ENCODE measurements at places on chromosomes 7 and 10. TPM values are rescaled to one million over a fixed set of nuclear protein-coding genes. Genes with fewer than 3 reads are reported as not detected.
A peak's percentile ranks its signal among the peaks of the same experiment; 100 is the strongest.

DNA sequence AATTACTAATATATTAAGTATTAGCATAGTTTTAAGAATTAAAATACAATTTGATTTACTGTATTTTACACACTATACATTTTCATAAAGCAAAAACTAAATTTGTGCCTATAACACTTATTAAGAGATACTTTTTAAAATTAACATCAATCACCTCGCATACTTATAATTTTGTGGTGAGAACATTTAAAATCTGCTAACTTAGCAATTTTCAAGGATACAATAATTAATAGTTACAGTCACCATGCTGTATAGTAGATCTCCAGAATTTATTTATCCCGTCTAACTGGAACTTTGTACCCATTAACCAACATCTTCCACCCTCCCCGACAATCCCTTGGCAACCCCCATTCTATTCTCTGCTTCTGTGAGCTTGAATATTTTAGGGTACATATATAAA, 47.5 kb downstream of the RELN start:
- no peak for DNase-seq

The NUTM2E gene
- total RNA-seq: not detected

DNA sequence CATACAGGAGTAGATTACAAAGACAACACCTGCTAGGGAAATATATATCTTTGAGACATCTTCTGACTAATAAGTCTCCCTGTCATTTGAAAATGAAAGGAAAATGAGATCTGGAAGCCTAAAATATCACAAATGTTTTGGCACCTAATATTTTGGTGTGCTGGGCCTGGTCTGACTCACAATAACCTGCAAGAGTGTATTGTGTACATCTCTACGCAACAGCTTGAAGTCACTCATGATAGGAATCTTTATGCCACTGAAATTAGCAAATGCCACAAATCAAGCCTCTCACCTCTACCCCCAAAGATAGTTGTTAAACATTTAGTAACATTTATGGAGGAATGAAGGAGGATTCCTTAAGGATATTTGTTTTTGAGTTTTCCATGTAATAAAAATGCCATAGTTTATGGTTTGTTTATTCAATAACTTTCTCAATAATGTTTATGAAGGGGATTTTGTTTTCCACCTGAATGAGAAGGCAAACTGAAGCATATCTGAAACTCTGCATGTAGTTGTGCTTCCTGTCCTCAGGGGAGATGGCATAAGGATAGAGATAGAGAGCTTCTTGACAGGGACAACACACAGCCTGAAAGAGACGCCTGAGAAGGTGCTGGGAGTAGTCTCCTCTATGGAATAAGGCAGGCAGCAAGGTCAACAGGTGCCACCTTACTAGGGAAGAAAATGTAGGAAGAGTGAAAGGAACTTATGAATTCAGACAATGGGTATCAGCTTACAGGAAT, 197.4 kb downstream of the AHR start:
- DNase-seq: no peak

GRCh38 chr7:21023841-21024484, 237.3 kb upstream of the SP8 start:
- DNase-seq: no peak

DNA sequence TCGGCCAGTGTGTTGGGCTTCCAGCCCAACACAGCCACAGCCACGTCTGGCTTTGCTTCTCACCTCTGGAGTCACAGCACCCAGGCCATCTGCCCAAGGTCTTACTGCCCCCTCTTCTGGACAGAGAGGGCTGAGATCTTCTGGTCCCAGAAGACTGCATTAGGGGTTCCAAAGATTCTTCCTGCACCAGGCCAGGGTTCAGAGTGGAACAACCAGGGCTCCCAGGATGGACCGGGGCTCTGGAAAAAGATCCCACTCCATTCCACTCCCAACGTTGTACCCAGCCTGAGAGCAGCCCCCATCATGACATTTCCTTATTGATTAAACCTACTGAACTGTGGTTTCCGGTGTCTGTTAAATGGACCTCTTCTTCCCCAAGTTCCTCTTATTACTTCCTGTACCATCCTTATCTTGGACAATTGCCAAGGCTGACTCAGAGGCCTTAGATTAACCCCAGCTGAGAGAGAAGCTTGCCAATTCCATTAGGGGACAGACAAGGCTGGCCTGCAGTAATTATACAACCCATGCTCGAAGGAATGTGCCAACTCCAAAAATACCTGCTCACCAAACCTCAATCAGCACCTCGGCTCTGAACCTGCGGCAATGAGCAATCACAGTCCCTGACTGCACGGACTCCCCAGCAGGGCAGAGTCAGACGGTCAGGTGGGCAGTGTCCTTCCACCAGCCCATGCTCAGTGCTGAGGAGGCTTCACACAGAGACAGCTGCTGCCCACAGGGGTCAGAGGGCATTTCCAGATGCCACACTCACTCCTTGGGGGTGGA, 47.9 kb upstream of the NPFFR1 start:
- peak; percentile 97 for DNase-seq

GRCh38 chr10:27626890-27627289, 118.7 kb downstream of the MKX start:
- no peak for DNase-seq

The GPR22 gene
- not detected for total RNA-seq

DNA sequence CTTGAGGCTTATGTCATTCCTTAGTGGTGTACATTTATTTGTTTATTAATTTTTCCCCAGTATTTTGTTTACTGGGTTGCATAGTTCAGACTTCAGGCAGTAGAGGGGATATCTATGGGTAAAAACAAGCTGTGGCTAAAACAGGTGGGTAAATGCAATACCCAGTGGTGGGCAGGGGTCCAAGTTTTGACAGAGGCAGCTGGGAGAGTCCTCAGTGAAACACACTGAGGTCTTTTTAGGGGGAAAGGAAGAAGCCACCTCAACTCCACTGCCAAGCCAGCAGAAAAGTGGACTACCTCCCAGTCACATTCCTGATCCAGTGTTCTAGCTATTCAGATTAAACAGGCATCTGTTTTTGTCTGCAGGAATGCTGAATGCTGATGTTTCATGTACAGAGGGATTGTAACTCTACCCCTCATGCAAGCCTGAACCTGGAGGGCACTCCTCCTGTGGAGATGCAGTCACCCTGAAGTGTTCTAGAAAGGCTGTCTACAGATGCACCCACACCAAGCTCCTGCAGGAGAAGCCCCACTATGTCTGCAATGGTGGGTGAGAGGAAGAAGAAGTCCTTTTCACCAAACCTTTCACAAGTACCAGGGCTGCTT, 757.8 kb downstream of the INHBA start:
- DNase-seq: no peak

Data from epithelial cell of proximal tubule (primary cell).